ENCODE measurements at places on chromosomes 2 and 18. TPM values are rescaled to one million over a fixed set of nuclear protein-coding genes. Genes with fewer than 3 reads are reported as not detected.

Gene NOSTRIN
- total RNA-seq: 26.4 TPM

Gene ASPRV1
- 0.73 TPM for total RNA-seq

Gene CPSF3
- 30.3 TPM for total RNA-seq

Gene CFAP53
- total RNA-seq: 0.20 TPM

Gene PDE11A
- 0.73 TPM for total RNA-seq

GRCh38 chr2:135099802-135100483, 47.9 kb downstream of the RAB3GAP1 start:
- peaks cover 33% of the 10 kb centered on the region for H3K36me3 ChIP-seq
- no peaks in the 10 kb centered on the region for H3K27me3 ChIP-seq
- H3K4me3 ChIP-seq: no peak overlapping the region
- no peak for DNase-seq

Measured in left lung (tissue), 14 donors.